ENCODE measurements at places on chromosomes 12 and 14.
A peak's percentile ranks its signal among the peaks of the same experiment; 100 is the strongest.

GRCh38 chr12:2640709-2641108 is 154.1 kb upstream of the FKBP4 start:
- DNase-seq, result no peak

- DNase-seq, result no peak
Observed at GRCh38 chr12:77433799-77434198, 368.4 kb upstream of the E2F7 start.

GRCh38 chr12:72089678-72090077 is 151.0 kb downstream of the TPH2 start:
- DNase-seq, result no peak

DNA sequence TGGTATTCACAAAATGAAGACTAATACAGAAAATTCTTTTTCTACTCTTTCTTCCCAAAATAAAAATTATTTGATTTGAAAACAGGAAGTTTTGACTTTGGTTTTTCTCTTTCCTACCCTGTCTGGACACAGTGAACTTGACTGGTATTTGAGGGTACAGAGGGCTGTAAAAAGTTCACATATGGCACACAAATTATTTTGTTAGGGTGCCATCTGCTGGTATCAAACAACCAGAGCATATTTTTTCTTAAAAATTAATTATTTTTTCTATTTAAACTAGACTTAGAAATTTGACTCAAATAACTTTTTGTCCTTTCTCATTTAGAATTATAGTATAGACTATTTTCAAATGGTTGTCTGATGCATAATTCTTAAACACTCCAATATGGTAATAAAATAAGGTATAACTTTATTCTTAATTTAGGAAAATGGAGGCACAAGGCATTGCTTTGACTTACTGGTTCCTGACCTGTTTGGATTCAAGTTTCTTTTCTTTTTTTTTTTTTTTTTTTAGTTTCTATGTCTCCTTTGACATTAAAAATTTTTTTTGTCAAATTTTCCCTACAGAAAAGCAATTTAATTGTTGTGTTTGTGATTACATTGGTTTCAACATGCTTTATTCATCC is 390.6 kb downstream of the PRKD1 start:
- DNase-seq, result no peak

- no peak for DNase-seq
Observed at GRCh38 chr14:58899317-58899713, 261.6 kb downstream of the DACT1 start.

DNA sequence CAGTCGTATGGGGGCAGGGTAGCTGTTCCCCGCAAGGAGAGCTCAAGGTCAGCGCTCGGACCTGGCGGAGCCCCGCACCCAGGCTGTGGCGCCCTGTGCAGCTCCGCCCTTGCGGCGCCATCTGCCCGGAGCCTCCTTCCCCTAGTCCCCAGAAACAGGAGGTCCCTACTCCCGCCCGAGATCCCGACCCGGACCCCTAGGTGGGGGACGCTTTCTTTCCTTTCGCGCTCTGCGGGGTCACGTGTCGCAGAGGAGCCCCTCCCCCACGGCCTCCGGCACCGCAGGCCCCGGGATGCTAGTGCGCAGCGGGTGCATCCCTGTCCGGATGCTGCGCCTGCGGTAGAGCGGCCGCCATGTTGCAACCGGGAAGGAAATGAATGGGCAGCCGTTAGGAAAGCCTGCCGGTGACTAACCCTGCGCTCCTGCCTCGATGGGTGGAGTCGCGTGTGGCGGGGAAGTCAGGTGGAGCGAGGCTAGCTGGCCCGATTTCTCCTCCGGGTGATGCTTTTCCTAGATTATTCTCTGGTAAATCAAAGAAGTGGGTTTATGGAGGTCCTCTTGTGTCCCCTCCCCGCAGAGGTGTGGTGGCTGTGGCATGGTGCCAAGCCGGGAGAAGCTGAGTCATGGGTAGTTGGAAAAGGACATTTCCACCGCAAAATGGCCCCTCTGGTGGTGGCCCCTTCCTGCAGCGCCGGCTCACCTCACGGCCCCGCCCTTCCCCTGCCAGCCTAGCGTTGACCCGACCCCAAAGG is 804 bp downstream of the GAPDH start:
- DNase-seq, result peak; percentile 76

DNA sequence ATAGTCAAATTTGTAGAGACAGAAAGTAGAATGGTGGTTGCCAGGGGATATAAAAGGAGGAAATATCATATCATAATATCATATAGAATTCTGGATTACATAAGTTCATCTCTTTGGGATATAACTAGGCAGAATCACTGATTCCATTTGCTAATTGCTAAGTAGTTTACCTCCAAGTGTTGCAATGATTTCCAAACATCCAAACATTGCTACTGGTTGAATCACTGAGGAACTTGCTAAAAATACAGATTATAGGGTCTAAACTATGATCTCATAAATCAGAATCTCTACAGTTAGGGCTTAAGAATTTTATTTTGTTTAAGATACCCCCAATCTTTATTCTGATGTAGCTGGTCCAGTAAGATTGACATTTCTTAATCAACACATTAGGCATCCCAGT is 16.1 kb upstream of the TAS2R42 start:
- no peak for DNase-seq

DNA sequence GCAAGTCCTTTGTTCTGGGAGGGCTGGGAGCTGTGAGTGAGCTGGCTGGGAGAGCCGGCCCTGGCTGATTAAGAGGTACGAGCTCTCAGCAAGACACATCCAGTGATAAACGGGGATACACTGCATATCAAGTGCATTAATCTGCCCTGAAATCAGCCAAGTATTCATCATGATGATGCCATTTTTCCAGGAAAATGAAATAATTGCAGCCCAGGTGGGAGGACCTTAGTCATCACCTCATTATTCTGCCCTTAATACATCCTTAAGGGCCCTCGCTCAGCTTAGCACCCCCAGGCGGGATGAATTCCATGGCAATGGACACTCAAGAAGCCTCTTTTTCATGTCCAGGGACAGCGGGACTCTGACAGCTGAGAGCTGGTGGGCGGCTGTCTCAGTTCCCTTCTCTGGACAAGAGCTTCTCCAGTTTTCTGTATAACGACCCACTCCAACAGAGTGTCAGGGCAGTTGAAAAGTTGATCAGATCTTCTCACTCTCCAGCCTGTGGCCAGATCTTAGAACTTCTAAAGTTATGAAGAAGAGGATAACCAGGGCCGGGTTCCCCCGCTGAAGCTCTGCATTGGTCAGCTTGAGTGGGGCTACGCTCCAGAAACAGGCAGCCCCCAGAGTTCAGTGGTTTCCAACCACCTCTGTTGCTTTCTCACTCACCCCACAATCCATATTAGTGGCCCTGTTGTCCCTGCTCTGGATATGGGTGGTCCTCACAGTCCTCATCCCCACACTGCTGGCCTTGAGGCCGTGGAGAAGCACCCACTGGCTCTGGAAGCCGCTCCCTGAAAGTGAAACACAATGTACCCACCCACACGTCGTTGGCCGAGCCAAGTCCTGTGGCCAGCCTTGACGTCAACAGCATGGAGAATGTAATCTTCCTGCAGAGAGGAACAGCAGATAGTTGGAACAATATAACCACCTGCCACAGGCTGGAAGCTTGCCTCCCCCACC is 306.2 kb upstream of the DIO3 start:
- no peak for DNase-seq

DNA sequence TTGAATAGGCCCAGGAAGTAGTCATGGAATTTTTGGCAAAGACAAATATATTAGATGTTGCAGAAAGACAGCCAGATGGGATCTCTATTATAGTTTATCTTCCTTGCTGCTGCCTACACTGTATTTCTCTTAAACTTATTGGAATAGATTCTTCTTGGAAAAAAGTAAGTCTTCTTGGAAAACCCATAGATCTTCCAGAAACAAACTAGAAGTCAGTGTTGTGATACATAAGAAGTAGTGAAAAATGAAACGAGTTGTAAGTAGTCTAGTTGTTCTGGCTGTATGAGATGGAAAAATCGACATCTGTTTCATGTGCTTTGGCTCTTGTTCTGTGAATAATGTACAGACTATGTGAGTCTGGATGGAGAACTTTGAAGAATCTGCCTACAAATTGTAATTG is 29.0 kb downstream of the GLIPR1L2 start:
- DNase-seq, result no peak

DNA sequence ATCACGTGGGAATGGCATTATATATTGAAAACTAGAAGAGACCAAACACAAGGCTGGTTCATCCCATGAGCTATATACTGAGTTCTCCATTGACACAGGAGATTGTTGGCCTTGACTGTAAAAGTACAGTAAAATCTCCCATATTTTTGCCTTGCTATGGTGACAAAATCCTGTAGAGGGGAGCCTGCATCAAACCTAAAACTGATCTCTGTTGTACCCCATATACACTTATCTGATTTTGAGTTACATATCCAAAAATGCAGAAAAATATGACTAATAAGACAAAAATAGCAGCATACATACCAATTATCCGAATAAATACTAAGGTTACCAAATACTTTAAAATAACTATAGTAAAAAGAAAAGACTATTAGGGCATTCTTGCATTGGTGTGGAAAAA is 60.4 kb downstream of the TMTC3 start:
- DNase-seq, result no peak

All from T-helper 22 cell (primary cell).